ENCODE measurements at places on chromosomes 2 and 18.

GRCh38 chr2:14746133-14746532 is 113.6 kb downstream of the LRATD1 start:
- no peak for DNase-seq

DNA sequence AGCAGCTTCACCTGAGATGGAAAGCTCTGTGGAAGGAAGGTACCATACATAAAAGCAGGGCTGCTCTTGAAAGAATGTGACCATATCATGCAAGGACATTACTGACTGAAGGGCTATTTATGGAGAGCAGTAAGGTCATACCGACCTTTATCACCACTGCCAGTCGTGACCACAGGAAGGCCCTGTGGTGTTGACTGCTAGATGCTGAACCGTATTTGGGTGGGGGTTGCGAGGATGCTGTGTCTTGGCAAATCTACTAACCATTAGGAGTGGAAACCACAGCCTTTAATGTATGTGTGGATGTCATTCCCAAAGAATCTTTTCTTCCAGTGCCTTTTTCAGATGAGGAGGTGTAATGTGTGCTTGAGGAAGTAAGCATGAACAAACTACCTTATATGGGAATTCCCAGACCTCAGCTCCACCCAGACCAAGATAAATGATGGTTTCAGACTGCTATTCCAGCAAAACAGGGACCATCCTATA is 60.8 kb downstream of the LIMS1 start:
- no peak for DNase-seq

- no peak for DNase-seq
These were observed 88.2 kb downstream of the DTNB start for GRCh38 chr2:25585189-25585588.

GRCh38 chr2:42923580-42924417 is 131.4 kb upstream of the HAAO start:
- no peak for DNase-seq

- DNase-seq: peak; percentile 24
These were observed 37.2 kb upstream of the PXDN start for GRCh38 chr2:1781291-1782080.

GRCh38 chr2:98334439-98335078 is 11.7 kb upstream of the CNGA3 start:
- no peak for DNase-seq

Data from stimulated activated CD8-positive, alpha-beta memory T cell treated with anti-CD3 and anti-CD28 coated beads, Interleukin-4, amount 100 ng/mL, for 1 hour (primary cell).